ENCODE measurements at places on chromosomes 16 and 17.

GRCh38 chr16:87496447-87496801 lies 3.6 kb upstream of the ZCCHC14 start:
- no peak for DNase-seq

GRCh38 chr17:9272501-9273200 lies 251.3 kb downstream of the NTN1 start:
- DNase-seq = no peak

DNA sequence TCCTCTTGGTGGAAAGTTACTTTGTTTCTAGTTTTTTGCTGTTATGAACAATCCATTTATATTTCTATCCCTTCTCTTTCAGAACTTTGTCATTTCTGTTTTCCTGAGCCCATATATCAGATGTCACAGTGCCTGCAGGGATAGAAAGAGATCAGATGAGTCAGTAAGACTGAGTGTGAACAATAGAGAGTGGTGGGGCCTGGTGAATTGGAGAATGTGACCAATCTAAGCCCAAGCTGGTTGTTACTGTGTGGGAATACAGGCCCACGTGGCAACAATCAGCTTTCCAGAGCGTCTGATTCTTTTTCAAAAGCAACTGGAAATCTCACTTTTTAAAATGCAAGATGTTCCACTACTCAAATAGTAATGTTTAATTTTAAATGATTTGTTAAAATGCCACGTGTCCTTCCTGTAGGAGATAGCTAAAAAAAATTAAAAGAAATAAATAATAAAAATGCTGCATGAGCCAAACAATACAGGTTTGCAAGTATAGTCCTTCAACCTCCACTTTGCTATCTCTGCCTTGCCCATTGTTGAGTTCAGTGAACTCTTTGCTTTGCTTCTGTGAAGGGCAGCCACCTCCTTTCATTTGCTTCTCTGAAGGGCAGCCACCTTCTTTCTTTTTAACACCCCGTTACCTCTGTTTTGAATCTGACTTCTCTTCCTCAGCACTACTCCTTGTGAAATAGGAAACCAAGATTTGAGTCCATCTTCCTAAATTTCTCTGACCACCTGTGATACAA lies 9.6 kb downstream of the DCTN5 start:
- DNase-seq = no peak

DNA sequence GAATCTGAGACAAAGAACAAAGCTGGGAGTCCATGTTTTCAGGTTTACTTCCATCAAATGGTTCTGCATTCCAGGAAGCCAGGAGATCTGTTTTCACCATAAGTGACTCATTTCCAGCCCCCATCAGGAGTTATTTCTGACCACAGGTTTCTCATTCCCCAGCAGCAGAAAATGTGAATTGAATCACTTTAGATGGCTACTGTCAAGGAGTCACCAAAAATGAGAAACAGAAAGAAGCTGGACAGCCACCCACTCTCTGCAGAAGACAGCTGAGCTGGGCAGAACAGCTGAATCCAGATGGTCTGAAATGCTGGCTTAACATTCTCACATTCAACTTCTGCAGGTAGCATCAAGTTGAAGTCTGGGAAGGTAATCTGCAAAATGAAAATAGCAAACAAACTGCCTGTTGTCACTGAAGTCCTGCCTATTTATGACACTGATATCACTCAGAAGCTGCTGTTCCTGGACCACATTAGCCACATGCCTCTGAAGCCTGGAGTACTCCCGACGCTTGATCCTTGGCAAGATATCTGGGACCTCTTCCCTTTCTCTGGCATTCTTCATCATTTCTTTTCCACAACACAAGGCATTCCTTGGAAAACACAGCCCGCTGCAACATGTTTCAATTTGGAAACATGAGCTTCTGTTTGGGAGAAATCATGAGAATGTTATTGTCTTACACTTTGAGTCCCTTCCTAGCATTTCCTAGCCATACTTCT lies 15.3 kb downstream of the CCL11 start:
- no peak for DNase-seq

DNA sequence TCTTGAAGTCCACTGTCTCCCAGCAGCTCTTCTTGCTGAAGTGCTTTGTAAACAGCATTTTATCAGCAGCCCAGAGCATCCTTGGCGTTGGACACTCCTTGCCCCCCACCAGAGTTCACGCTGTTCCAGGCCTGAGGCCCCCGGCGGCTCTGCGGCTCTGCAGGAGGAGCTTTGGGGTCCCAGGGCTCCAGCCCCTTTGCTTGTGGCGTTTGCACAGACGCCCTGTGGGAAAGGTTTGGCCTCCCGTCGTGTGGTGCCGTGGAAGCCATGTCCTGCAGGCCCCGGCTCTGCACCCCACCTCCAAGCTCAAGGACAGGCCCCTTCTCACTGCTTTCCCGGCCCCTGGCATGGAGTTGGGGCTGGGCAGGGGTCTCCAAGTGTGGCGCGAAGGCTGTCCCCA lies 14.1 kb downstream of the METRNL start:
- no peak for DNase-seq

GRCh38 chr17:320809-321385 lies 31.7 kb downstream of the RPH3AL start:
- DNase-seq = no peak

GRCh38 chr16:72787514-72788268 lies 260.2 kb downstream of the ZFHX3 start:
- DNase-seq = peak; percentile 35

DNA sequence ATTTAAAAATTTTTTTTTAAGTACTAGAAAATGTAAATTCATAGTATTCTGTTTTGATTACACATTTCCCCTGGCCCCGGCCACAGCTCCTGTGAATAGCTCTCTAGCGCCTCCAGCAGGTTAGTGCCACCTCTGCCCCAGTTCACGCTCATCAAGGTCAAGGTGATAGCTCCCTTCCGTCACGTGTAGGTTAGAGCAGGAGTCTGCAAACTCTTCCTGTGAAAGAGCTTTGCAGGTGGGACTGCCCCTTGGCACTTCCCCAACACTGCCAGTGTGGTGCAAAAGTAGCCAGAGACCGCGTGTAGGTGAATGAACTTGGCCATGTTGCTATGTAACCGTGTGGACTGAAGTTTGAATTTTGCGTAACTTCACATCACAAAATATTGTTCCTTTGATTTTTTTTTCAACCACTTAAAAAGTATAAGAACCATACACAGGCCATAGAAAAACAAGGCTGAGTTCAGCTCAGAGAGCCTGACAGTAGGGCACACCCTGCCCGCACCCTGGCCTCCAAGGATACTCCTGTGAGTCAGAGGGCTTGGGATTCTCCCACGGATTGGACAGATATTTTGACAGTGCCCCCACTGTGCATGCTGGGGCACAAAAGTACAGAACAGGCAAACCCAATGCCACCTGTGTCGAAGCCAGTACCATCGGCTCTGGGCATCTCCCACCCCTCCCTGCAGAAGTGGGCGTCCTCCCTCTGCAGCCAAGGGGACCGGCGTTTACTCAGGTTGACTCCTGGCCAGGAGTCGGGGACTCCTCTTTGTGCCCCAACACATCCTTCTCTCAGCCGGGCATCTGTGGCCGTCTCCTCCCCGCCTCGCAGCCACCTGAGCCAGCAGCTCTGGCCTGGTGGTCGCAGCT lies 92.0 kb upstream of the CHMP6 start:
- no peak for DNase-seq

- no peak for DNase-seq
These were observed 125.5 kb upstream of the CACNG3 start for GRCh38 chr16:24130494-24131085.

GRCh38 chr16:12375046-12375740 lies 398.7 kb downstream of the SNX29 start:
- DNase-seq = no peak

DNA sequence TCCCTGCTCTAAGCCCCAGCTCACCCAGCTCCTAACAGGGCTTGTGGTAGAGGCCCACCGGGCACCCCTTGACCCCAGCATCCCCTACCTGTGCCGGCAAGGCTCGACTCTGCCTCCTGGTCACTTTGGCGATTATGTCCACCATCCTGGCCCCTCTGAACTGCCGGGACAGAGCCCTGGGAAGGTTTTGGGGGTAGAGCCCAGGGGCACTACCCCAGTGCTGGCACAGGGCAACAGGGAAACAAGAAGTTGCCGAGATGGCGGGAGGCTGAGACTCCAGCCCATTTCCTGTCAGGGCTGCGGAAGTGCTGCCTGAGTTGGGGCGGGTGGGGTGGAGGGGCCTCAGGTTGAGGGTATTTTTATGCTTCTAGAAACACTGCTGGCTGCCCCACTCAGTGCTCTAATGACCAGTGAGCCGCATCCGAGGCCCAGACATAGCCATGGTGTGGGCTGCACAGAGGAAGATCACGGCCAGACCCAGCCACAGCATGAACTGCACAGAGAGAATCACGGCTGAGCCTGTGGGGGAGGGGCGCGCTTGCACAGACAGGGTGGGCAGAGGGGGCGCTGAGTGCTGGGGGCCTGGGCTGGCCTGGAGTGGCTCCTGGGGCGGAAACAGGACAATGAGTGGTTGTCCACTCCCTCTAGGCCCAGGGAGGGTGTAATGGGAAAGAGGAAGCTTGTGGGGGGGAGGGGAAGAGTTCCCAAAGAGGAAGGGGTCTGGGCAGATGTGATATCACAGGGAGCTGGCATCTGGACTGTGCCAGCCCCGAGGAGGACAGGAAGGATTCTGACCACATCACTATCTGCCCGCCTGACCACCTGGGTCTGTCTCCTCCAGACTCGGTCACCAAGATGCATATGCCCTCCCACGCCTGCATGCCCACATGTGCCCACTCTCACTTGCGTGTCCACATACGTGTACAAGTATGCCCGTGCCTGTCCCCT lies 22.3 kb downstream of the ARHGAP27 start:
- DNase-seq = no peak

DNA sequence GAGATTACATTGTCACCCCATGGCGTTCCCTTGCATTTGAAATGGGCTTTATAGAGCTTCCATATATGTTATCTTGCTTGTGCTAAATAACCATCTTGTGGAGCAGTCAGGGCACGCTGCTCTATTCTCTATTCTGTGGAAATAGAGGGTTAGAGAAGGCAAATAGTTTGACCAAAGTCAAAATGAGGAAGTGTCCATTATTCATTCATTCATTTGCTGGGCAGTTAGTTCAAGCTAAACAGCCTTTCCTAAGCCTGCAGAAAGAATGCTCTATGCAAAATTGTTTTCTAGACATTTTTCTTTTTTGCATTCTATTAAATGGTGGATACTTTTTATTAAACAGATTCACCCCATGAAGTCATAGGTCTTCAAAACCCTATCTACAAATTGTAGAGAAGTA lies 67.8 kb upstream of the ELAC2 start:
- DNase-seq = no peak

DNA sequence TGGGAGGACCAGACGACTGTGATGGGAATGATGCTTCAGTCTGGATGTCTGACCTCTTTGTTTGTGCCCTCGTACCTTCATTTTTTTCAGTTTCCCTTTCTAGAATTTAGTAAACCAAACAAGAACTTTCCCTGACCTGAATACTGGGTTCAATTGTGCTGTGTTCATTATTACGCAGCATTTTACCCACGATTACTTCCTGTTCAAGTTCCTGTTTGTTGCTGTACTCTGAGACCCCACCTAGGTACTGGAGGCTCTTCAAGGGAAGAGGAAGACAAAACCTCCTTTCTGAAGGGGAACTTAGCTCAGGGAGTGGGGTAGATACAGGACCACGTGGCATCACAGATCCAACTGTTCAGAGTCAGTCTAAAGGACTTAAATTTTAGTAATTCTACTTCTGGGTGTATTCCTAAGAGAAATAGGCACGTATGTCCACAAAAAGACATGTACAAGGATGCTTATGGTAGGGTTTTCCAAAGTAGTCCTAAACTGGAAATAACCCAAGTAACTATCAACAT lies 9.2 kb upstream of the PRKCB start:
- DNase-seq = no peak

DNA sequence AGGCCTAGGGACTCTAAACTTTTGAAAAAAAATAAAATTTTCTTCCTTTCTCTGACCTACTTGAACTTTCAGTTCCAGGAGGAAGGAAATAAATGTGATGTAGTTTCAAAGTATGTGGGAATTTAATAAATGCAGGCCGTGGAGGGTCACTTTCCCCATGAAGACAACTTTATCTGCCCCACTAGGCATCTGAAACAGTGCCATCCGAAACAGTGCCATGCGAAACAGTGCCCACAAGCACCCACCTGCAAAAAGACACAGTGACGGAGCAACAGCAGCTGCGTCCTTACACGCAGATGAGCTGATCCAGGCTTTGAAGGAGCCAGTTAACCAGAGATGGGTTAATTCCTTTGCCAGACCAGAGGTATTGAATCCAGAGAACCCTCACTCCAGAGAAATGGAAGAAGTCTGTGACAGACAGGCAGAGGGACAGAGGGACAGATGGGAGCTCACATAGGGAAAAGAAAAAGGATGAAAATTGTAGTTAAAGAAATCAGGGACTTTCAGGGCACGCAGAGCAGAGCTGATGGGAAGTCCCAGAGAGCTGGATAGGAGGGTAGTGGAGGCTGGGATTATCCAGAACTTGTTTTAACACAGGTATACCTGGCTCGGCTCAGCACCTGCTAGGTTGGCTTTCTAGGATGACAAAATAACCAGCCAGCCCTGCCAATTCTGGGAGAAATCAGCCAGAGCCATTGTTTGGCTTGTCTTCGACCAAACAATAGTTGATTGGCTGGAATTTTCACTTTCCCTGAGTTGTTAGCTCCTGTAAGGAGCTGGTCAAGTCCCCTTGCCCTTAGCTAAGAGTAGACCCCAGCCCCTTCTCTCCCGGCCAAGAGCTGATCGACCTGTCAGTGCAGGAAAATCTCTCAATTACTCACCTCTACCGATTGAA lies 17.1 kb upstream of the HOXB13 start:
- DNase-seq = no peak

DNA sequence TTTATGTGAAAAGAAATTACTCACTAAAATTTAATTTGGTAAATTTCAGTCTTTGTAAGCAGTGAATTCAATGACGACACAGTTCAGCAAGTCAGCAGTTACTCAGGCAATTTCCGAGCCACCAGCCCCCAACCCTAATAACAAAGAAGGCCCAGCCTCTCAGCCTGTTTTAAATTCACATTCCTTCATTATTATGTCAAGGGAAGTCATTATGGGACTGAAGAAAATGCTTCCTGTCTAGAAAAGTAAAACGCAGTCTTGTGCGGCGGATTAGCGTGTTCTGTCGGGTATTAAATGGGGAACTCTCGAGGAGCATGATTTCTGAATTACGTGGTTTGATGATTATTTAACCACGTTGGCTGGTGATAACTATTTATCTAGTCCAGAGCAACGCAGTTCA lies 177.6 kb downstream of the AIPL1 start:
- no peak for DNase-seq

DNA sequence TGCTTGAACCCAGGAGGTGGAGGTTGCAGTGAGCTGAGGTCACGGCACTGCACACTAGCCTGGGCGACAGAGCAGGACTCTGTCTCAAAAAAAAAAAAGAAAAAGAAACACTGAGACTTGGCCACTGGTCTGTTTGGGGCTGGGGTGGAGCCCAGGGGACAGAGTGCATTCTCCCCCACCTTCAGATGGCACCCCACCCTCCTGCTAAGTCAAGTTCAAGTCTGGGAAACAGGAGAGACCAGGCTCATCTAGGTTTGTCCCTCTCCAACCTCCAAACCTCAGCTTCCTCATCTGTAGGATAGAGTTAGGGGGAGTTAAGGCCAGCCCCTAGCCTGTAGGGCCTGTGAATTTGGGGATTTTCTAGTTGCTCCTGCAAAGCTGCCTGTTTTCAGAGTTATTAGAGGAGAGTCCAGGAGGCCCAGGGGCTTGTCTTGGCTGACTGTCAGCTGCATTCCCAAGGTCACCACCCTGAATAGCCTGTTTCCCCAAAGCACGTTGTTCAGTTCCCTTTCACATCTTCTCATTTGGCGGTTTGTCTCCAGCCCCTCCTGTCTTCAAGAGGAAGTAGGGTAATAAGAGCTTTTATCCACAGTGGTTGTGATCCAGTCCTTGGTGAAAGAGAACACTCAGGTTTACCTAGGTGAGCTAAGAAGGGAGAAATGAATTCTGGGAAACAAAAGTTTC lies 2.2 kb downstream of the MT3 start:
- DNase-seq = no peak

GRCh38 chr16:27476240-27476639 lies 73.5 kb downstream of the GTF3C1 start:
- DNase-seq = no peak
